ENCODE measurements at places on chromosomes 3 and 15. TPM values are rescaled to one million over a fixed set of nuclear protein-coding genes. Genes with fewer than 3 reads are reported as not detected.

DNA sequence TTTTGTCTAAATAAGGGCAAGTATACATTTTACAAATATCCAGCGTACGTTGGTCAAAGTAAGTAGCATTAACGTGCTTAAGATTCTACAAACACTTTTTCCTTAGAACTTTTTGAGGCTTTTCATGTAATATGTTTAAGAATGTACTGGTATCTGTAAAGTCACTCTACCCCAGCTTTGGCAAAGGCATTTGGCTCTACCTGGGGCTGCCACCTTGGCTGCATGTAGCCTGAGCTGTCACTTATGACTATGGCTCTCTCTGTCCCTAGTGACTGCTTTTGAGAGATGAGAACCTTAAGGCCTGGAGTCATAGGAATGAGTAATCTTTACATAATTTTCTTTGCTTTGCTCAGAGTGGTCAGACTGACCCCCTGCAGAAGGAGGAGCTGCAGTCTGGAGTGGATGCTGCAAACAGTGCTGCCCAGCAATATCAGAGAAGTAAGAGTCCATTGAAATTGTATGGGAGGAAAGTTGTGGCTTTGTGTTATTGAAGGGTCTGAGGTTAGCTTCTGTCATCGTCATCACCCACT lies 61.2 kb downstream of the IQGAP1 start:
- H3K4me3 ChIP-seq, result no peak overlapping the region
- H3K36me3 ChIP-seq, result peaks cover 68% of the 10 kb centered on the region
- H3K27ac ChIP-seq, result peak overlapping the region; percentile 19
- H3K27me3 ChIP-seq, result no peaks in the 10 kb centered on the region

- no peak overlapping the region for H3K4me3 ChIP-seq
- no peaks in the 10 kb centered on the region for H3K4me1 ChIP-seq
- no peak overlapping the region for H3K27ac ChIP-seq
Measured at GRCh38 chr3:25056803-25057351, 371.2 kb upstream of the RARB start.

DNA sequence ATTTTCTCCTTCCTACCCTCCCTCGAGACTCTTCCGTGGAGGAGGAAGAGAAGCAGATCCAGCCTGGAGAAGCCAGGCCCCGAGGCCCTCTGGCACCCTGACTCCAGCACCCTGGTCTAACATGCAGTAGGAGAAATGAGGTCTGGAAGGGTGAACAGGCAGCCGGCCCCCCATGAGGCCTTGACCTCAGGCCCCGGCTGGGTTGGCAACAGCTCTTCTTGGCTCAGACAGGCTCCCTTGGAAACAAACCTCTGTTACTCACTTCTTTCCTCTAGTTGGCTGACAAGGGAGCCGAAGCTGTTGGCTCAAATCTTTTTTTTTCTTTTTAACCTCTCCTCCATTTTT lies 73.4 kb downstream of the CPN2 start:
- H3K27ac ChIP-seq, result no peak overlapping the region
- no peaks in the 10 kb centered on the region for H3K36me3 ChIP-seq
- H3K4me3 ChIP-seq, result no peak overlapping the region
- H3K4me1 ChIP-seq, result peaks cover 7% of the 10 kb centered on the region
- DNase-seq, result no peak

DNA sequence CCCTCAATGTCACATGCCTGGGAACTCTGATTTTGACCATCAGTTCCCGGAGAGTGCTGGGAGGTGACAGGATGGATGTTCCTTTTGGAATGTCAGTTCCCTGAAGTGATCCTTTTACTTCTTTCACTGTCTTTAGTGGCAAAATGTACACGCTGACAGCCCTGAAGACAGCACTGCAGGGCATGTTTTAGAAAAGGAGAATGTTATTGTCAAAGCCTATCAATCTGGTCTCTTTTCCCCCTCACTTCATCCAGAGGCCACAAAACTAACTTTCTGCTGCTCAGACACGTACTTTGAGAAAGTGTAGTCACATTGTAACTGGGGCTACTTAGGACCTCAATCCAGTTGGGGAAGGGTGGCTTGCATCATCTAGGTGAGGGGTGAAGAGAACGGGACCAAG lies 14.0 kb upstream of the NEO1 start:
- no peak for DNase-seq
- no peaks in the 10 kb centered on the region for H3K36me3 ChIP-seq
- H3K4me3 ChIP-seq, result no peak overlapping the region
- no peaks in the 10 kb centered on the region for H3K4me1 ChIP-seq

DNA sequence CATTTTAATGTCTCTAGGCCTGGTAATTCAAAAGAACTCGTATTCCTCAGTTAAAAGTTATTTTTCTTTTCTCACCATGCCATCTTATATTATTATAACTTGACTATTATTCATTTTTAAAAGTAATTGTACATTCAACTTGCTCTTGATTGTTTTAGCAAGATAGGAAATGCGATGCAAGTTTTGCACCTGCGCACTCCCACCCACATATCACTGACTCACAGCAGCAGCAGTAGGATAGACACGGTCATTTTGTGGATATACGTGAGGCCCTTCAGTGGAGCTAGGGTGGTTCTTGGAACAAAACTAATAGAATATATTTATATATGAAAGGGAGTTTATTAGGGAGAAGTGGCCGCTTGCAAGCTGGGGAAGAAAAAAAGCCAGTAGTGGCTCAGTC lies 95.5 kb upstream of the UBE3A start:
- H3K4me1 ChIP-seq, result no peaks in the 10 kb centered on the region
- peak overlapping the region; percentile 13 for H3K27ac ChIP-seq
- H3K4me3 ChIP-seq, result no peak overlapping the region
- no peak for DNase-seq
- no peaks in the 10 kb centered on the region for H3K27me3 ChIP-seq

DNA sequence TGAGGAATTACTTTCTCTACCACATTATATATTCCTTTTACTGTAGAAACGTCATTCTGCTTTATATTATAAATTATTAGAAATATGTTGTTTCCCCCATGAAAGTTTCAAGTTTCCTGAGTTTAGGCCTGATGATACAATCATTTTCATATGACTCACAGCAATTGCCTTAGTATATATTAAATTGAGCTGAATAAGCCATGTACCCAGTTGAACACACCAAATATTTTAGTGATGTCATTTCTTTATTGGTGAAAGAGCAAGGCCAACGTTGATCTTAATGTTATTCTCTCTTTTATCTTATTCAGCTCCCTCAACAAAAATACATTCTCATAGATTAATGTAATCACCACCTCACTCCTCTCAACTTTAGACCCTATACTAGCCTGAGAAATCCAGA lies 30.8 kb downstream of the B3GNT5 start:
- H3K27ac ChIP-seq, result no peak overlapping the region
- no peak overlapping the region for H3K4me3 ChIP-seq
- peaks cover 29% of the 10 kb centered on the region for H3K4me1 ChIP-seq
- no peaks in the 10 kb centered on the region for H3K27me3 ChIP-seq
- H3K36me3 ChIP-seq, result no peaks in the 10 kb centered on the region
- no peak for DNase-seq

GRCh38 chr3:184651904-184652303 lies 60.0 kb downstream of the MAGEF1 start:
- H3K27me3 ChIP-seq, result peaks cover 6% of the 10 kb centered on the region
- H3K4me1 ChIP-seq, result no peaks in the 10 kb centered on the region
- no peak for DNase-seq
- no peak overlapping the region for H3K27ac ChIP-seq
- H3K4me3 ChIP-seq, result no peak overlapping the region
- H3K36me3 ChIP-seq, result no peaks in the 10 kb centered on the region

- H3K4me1 ChIP-seq, result no peaks in the 10 kb centered on the region
- no peak for DNase-seq
- no peak overlapping the region for H3K4me3 ChIP-seq
- H3K36me3 ChIP-seq, result peaks cover 9% of the 10 kb centered on the region
Measured at GRCh38 chr15:42891569-42891968, 29.0 kb downstream of the TTBK2 start.

The IFT57 gene
- total RNA-seq, result 23.8 TPM

The ISG20 gene
- 236 TPM for total RNA-seq

The CPNE9 gene
- not detected for total RNA-seq

The MST1 gene
- 10.0 TPM for total RNA-seq

The AGBL1 gene
- not detected for total RNA-seq

The KLHL6 gene
- 40.4 TPM for total RNA-seq
